ENCODE measurements at places on chromosomes 2 and 18. TPM values are rescaled to one million over a fixed set of nuclear protein-coding genes. Genes with fewer than 3 reads are reported as not detected.
A peak's percentile ranks its signal among the peaks of the same experiment; 100 is the strongest.

The RGPD4 gene
- not detected for total RNA-seq

The RAX gene
- total RNA-seq: not detected

The RTP5 gene
- not detected for total RNA-seq

The XRCC5 gene
- total RNA-seq: 131 TPM

The CNTNAP5 gene
- not detected for total RNA-seq

The EVA1A gene
- 4.6 TPM for total RNA-seq

- no peak for DNase-seq
Measured at GRCh38 chr18:71808616-71809015, 735.5 kb downstream of the CBLN2 start.

DNA sequence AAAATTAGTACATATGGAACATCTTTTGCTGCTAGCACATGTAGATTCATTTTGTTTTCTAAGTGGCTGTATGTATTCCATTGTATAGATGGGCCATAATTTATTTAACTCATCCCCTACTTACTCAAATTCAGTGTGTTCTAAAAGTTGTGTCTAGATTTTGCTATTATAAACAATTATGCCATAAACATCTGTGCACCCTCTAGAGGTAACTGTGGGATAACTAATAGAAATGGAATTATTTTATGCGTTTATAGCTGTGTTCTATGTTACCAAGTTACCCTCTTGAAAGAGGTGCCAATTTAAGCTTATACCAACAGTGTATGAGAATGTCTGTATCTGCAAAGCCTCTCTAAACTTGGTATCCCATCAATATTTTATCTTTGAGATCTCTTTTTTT lies 100.4 kb downstream of the MMADHC start:
- no peak for DNase-seq

DNA sequence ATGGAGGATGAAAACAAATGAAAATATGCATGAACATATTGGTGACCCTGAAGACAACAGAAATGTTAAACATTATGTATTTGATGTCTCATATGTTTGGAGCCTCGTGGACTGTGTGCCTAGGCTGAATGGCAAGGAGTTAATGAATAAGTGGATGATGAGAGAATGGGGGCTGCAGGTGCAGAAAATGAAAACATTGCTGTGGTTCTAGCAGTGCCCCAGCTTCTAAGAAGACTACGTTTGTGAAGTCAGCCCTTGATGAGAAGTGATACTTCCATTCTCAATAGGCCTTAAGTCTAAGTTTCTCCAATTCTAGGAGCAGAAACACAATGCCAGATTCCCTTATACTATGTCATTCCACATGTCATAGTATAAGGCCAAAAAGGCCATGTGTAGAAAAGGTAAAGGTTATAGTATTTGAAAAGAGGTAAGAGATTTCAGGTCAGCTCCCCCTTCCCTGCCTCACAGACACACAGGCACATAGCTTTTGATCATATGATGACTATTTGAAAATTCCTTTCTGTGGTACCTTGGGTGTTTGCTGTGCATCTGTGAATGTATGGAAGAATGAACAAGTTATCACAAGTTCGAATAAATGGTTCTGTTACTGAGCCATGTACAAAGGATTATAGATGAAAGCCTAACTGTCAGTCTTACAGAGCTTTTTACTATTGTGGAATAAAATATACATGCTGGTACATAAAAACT lies 280.8 kb downstream of the SETBP1 start:
- DNase-seq: peak; percentile 23

GRCh38 chr2:68374184-68374583 lies 9.1 kb downstream of the PLEK start:
- DNase-seq: no peak

DNA sequence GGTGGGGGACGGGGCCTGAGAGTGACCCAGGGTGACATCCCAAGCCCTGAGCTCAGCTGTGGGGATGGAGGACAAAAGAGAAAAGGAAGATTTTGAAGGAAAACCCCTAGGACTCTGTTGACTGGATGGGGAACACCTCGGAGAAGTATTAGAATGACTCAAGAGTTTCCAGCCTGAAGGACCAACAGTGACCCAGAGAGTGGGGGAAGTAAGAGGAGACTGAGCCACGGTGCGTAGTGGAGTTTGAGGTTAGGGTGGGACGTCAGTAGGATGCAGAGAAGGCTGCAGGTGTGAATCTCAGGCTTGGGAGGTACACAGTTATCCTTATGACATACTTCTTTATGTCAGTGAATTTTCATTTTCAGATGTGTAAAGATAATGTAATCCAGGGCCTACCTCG lies 119.5 kb downstream of the NCK2 start:
- no peak for DNase-seq

GRCh38 chr2:149329489-149330126 lies 779 bp upstream of the LYPD6 start:
- peak; percentile 54 for DNase-seq

DNA sequence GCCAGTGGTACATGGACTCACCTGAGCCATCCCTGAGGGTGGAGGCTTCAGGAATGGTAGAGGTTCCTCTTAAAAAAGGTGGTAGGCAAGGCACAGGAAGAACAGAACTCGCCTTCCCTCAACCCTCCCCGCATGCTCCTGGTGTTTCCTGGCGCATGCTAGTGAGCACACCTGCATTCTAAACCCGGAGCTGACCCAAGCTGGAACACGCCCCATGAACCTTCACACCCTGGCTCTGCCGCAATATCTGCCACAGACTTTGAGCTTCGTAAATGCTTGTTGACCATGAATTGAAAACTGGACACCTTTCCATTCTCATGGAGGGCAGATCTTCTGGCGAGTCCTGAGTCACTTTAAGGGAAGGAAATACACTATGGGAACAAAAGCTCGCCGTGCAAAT lies 601.3 kb upstream of the RAB6C start:
- DNase-seq: no peak

DNA sequence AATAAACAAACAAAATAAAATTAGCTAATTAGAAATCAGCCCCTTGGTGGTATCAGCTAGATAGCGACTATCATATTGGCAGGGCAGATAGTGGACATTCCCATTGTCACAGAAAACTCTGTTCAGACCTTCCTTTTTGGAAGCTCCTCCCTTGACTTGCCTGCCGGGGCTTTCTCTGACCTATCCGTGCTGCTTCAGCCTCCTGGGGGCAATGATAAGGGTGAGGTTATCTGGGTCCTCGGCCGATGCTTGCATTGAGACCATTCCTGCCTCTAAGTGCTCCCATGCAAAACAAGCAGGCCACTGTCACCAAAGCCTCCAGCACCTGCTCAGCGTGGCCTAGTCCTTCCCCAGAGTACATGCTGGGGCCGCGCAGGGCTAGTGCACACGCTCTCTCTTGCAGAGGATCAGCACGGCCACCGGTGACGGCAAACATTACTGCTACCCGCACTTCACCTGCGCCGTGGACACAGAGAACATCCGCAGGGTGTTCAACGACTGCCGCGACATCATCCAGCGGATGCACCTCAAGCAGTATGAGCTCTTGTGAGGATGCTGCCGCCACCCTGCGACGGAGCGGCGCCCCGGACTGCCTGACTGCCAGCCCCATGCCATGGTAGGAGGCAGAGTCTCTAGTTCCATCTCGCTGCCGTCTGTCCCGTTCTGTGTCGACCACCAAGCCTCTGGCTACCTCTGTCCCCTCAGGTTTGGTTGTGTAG lies 27.4 kb downstream of the MPPE1 start:
- no peak for DNase-seq

DNA sequence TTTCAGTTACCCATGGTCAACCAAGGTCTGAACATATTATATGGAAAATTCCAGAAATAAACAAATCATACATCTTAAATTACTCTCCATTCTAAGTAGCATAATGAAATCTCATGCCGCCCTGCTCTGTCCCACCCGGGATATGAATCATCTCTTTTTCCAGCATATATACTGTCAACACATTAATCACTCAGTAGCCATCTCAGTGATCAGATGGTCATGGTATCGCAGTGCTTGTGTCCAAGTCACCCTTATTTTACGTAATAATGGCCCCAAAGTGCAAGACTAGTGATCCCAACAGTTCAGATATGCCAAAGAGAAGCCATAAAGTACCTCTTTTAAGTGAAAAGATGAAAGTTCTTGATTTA lies 43.8 kb downstream of the OSBPL6 start:
- peak; percentile 87 for DNase-seq

DNA sequence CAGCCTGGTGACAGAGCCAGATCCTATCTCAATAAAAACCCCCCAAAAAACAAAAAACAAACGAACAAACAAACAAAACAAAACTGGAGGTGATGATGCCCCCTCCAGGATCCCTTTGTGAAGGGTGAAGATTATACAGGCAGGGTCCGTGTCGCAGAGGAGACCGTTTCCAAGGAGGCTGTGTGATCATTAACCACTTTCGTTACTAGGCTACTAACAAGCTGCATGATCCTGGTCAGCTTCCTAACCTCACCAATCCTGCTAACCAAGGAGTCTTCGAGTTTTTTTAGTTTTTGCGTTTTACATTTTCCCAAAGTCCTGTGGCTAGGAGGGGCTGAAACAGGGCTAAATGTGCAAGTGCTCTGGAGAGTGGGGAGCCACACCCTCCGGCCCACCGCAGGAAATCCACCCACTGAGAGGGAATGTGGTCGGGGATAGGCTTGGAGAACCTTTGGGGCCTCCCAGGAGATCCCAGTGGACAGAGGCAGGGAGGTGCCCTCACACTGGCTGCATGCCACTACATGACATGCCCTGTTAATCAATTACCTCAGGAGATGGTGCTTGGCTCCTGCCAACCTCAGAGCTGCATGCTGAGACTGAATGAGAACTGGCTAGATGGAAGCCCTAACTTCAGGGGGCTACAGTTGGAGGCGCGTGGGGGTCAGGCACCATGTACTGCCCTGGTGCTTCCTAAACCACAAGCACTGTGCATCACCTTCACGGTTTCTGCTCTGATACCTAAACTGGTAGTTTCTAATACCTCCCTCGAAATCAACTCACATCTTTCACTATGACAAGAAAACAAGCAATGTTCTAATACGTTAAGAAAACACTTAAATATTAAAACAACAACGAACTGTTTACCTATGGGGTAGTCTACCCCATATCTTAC lies 67.5 kb upstream of the RGPD5 start:
- DNase-seq: no peak

DNA sequence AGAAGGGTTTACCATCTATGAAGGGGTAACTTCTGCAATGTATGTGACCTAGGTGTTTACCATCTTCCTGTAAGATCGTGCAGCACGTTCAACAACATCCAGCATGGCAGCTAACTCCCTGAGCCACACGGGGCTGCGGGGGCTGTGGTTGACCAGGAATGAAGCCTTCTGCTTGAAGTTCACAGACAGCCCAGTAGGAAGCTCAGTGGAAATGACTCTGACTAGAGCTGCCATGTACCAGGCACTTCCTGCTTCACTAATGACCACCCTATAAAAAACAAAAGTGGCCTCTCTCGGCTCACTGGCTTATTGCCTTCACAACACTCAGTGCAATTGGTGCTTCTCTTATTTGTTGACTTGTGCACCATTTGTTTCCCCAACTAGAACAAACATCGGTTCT lies 99.7 kb upstream of the SMAD7 start:
- no peak for DNase-seq

DNA sequence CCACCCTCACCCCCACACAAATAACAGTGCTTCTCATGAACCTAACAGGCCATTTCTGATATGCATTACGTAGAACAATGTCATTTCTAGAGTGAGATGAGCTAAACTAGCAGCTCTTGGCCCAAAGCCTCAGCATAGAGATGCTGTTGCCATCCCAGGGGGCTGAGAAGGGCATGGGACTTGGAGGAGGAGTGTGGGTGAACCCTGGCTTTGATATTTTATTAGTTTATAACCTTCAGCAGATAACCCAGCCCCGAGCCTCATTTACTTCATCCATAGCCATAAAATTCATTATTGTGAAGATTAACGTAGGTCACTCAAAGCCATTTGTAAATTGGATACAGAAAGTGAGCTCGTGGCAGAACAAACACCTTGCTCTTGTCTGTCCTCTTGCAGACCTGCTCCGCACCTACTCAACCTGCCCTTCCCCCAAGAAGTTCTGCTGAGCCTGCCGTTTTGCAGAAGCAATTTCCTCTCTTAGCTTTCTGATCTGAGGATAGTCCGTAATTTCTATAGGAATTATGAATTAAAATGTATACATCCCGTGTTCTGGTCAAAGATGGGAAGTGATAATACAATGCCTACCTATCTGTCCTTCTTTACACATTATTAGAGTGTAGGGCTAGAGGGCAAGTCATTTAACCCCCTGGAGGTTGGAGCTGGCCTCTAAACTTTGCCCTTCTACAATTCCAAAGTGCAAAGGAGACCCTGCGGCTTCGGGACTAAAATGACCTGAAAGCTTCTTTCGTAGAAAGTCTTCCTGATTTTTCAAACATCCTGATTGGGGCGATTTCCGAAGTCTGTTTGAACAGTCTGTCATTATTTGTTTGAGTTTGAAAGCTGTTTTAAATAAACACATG lies 187.4 kb downstream of the BCL2 start:
- no peak for DNase-seq

DNA sequence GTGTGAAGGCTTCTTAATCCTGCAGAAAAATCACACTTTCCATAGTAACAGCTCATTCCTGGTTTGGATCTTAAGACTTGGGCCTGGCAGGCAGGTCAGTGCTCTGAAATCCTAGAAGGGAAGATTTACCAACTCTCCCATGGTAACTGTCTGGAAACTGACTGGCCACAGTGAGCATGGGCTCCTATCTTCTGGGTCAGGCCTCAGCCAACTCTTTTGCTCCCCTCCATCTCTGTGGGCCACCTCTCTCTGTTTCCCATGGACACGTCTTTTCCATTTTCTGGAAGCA lies 86.7 kb downstream of the ACAA2 start:
- no peak for DNase-seq

DNA sequence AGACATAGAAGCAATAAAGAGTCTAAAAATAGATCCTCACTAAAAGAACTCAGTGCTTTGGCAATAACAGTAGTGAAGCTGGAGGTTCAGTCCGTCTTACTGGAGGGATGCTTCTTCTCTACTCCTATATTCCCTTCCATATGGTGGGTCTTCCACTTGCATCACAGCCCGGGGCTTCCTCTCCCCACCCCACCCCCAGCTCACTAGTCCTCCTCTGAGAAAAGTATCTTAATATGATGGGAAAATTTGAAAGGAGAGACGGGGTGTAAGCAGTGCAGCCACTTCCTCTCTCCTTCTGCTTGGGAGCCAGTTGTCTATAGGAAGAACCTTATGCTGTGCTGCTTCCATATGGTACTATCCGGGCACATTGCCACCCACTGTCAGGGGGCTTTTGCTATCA lies 57.2 kb upstream of the SPOPL start:
- DNase-seq: no peak

DNA sequence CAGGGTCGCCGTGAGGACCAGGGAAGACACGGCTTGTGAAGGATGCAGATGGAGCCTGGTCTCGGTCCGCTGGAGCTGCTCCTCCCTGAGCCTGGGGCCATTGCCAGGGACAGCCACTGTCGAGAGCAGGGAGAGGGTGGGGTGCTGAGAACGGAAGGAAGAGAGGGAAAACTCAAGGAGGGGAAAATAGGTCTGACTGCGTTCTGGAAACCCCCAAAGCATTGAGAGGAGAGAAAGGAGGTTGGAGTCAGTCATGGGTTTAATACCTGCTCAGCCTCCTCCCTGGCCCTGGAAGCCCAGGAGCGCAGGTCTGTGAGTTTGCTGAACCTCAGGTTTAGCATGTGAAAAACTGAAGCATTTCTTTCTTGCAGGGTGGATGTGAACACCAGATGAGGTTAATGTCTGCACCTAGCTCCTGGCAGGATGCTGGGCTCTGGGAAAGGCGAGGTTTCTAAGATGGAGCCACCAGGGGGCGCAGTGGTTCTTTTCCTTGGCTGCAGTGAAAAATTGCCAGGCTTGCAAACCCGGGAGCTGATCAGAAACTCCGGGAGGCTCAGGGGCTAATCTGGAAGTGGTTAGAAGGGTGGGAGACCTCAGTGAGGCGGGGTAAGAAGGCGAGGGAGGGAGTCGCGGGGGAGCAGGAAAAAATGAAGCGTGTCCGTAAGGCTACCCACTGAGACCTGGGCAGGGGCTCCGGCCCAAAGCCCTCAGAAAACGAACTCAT lies 33.6 kb upstream of the RNF149 start:
- peak; percentile 46 for DNase-seq

GRCh38 chr2:64128943-64129391 lies 15.3 kb downstream of the PELI1 start:
- DNase-seq: no peak
